ENCODE measurements at places on chromosomes 6 and 20. TPM values are rescaled to one million over a fixed set of nuclear protein-coding genes. Genes with fewer than 3 reads are reported as not detected.

DNA sequence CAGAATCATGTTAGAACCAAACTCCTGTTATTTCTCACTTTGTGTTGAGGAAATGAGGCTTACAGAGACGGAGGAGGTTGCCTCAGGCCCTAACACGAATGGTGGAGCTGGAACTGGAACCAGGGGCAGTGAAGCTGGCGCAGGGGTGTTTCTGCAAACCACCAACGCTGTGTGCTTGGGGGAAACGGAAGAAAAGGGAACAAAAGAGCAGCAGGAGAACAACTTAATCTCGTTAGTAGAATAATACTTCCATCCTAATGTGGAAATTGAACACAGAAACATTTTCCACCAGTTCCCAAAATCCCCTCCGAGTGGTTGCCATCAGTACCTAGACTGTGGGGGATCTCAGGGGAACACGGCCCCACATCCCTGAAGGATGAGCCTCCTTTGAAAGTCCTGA lies 103.4 kb upstream of the FRMD1 start:
- H3K4me1 ChIP-seq = no peaks in the 10 kb centered on the region
- H3K27ac ChIP-seq = no peak overlapping the region
- H3K4me3 ChIP-seq = no peak overlapping the region
- peak; percentile 16 for DNase-seq
- no peaks in the 10 kb centered on the region for H3K27me3 ChIP-seq
- H3K36me3 ChIP-seq = no peaks in the 10 kb centered on the region

DNA sequence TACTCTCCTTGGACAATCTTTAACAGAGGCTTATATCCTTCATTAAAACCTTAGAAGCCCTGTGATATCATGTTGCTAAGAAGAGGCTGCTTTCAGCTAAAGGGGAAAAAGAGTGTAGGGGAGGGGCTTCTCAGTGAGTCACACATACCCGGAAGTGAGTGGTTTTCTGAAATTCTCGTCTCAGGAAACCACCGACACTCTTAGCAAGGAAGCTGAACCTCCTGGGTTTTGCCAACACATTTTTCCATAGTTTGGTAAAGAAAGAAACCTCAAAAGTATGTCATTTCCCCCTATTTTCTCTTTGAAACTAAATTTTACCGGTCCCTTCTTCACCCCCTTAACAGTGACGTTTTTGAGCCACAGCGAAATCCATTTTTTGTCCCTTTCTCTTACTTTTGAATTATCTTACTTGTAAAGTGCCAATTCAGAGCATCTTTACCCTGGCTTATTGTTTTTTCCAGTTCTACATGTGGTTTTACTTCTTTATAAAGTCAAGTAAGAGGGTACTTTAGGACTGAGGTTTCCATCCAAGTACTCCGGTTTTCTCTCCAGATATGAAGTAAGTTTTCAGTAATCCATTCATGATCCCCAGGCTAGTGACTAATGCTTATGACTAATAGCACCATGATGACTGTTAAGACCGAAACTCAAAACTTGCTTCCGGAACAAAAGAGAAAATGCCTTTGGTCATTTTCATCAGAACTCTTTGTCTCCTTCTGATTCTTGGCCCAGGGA lies 219.3 kb downstream of the ARHGAP18 start:
- H3K4me3 ChIP-seq = peak overlapping the region; percentile 30
- H3K4me1 ChIP-seq = peaks cover 27% of the 10 kb centered on the region
- DNase-seq = no peak
- H3K27ac ChIP-seq = peak overlapping the region; percentile 91

DNA sequence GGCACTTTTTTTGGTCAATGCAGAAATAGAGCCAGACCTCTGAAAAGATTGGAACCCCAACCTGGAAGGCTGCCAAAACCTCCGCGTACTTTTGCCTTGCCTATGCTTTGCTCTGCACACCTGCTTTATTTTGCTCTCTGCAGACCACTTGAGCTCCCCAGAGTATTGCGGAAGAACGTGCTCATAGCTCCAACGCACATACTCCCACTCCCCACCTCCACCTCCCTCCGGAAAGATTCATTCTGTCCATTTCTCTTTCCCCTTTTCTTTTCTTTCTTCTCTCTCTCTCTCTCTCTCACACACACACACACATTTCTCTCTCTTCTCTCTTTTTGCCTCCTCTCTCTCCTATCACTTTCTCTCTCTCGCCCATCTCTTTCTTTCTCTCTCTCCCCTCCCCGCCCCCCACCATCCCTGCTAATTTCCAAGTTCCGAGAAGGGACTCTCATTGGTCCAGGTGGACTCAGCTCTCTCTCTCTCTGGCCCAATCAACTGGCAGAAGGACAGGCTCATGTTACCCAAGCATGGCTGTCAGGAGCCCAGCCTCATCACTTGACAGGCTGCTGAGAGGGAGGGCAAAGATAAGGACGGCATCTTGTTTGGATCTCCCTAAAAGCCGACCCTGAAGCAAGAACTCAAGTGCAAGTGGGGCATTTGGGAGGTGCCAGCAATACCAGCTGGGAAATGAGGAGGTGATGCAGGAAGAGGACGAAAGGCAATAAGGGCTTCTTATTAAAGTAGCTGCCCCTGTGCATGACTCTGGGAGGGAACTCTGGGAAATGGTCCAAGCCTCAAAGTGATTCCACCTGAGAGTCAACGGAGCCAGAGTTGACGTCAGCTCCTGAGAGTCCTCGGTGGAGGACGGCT lies 246.1 kb downstream of the LY86 start:
- no peaks in the 10 kb centered on the region for H3K27me3 ChIP-seq
- peak; percentile 57 for DNase-seq
- H3K4me3 ChIP-seq = no peak overlapping the region

- H3K36me3 ChIP-seq = no peaks in the 10 kb centered on the region
- H3K27ac ChIP-seq = peak overlapping the region; percentile 38
- no peak overlapping the region for H3K4me3 ChIP-seq
- no peaks in the 10 kb centered on the region for H3K4me1 ChIP-seq
- no peaks in the 10 kb centered on the region for H3K27me3 ChIP-seq
Measured at GRCh38 chr20:12976720-12977309, 32.0 kb upstream of the SPTLC3 start.

DNA sequence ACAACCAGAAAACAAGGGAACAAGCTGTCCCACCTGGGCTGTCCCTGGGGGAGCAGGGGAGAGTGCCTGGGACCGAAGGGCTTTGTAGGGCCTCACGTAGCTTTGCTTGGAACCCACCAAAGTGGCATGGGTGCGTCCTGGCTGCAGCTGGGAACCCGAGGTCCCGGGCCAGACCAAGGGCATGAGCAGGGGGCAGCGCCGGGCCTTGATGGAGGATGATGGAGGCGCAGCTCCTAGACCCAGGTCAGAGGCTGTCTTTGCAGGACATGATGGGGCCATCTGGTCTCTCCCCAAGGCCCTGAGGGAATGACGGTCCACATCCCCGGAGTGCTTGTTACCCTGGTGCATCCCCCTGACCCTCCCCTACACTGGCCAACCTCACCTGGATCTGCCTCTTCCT lies 7.6 kb upstream of the OSBPL2 start:
- no peaks in the 10 kb centered on the region for H3K36me3 ChIP-seq
- H3K27me3 ChIP-seq = peaks cover 29% of the 10 kb centered on the region
- H3K27ac ChIP-seq = no peak overlapping the region
- peaks cover 48% of the 10 kb centered on the region for H3K4me1 ChIP-seq

- no peaks in the 10 kb centered on the region for H3K36me3 ChIP-seq
- no peak for DNase-seq
- H3K27me3 ChIP-seq = no peaks in the 10 kb centered on the region
Measured at GRCh38 chr6:32815115-32815514, 1.7 kb downstream of the HLA-DOB start.

DNA sequence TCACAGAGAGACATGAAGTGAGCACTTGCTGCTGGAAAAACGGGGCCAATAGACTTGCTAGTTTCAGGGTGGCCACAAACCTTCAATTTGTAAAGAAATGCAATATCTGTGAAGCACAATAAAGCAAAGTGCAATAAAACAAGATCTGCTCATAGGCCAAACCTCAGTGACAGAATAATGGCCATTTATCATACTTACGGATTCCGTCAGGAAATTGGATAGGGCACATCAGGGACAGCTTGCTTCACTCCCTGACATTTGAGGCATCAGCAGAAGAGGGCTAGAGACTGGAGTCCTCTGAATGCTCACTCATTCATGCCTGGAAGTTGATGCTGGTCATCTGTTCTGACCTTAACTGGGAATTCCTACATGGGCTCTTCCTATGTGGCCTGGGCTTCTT lies 165.5 kb upstream of the OPRM1 start:
- no peak overlapping the region for H3K4me3 ChIP-seq
- DNase-seq = no peak
- H3K27me3 ChIP-seq = no peaks in the 10 kb centered on the region
- H3K36me3 ChIP-seq = no peaks in the 10 kb centered on the region

DNA sequence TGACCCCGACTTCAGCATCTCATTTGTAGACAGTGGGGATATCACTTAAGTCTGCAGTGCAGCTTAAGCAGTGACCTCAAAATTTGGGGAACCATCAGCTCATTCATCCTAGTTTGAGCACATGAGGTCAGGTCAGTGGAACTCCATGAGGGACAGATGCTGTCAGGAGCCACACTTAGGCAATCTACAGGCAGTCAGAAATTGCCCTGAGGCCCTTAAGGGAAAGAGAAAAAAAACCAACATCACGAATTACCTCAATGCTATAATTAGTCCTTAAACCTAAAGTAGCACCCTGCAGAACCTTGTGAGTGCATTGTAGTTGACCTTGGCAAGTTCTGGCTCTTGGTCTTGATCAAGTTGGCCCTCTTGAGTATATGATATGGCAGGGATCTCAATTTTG lies 21.1 kb downstream of the TMEM74B start:
- H3K36me3 ChIP-seq = peaks cover 82% of the 10 kb centered on the region
- H3K4me1 ChIP-seq = no peaks in the 10 kb centered on the region
- DNase-seq = no peak
- H3K27ac ChIP-seq = no peak overlapping the region
- no peaks in the 10 kb centered on the region for H3K27me3 ChIP-seq
- no peak overlapping the region for H3K4me3 ChIP-seq

Gene HLA-DQB2
- 60.4 TPM for total RNA-seq

- DNase-seq = no peak
- no peak overlapping the region for H3K27ac ChIP-seq
- peaks cover 7% of the 10 kb centered on the region for H3K4me1 ChIP-seq
- H3K4me3 ChIP-seq = no peak overlapping the region
Measured at GRCh38 chr20:63290677-63291472, 2.1 kb upstream of the COL20A1 start.

Data from suprapubic skin (tissue), 4 donors.